Thyroid gland (tissue), 4 donors: ENCODE measurements at places on chromosomes 1 and 21.

GRCh38 chr1:184889166-184889565 lies 85.1 kb downstream of the NIBAN1 start:
- no peak for DNase-seq
- no peaks in the 10 kb centered on the region for H3K27me3 ChIP-seq
- no peaks in the 10 kb centered on the region for H3K4me1 ChIP-seq
- H3K4me3 ChIP-seq, result no peak overlapping the region
- H3K36me3 ChIP-seq, result no peaks in the 10 kb centered on the region

GRCh38 chr1:3618881-3619671 lies 5.7 kb upstream of the TPRG1L start:
- H3K4me1 ChIP-seq, result peaks cover 12% of the 10 kb centered on the region
- no peak overlapping the region for H3K27ac ChIP-seq
- peak; percentile 75 for DNase-seq
- H3K36me3 ChIP-seq, result no peaks in the 10 kb centered on the region

GRCh38 chr1:117577191-117577885 lies 28.5 kb upstream of the TENT5C start:
- no peak overlapping the region for H3K4me3 ChIP-seq
- no peaks in the 10 kb centered on the region for H3K27me3 ChIP-seq

DNA sequence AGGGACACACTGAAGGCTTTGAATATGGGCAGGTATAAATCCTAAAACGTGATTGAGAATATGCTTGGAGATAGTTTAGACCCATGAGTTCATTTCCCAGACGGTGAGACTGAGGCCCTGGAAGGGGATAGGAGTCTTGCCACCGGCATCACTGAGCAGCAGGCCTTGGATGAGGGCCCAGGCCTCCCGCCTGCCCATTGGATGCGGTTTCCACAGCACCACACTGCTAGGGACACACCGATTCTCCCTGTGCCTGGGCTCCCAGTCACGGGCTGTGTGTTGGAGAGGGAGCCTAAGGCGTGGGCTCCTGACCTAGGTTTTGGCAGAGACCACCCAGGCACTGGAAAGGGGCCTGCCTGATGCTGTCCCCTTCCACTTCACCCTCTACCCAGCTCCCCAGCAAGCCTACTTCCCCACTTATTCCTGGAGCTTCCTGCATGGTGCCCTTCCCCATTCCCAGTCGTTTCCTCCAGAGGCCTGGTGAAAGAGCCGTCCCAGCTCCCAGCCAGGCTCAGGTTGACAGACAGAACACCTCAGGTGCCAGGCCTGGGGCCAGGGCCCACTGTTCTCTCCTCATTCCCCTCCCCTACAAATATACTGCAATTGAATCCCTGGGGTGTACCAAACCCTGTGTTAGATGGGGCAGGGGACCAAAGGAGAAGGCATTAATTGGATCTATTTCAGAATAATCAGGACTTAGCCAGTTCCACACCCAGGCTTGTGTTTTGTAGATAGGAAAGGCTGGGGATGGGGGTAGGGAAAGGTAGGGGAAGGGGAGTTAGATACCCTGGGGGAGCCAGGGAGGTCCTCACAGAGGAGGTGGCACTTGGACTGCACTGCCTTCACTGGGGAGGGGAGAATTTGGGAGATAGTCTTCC lies 3.4 kb downstream of the FOXO6 start:
- H3K27ac ChIP-seq, result no peak overlapping the region
- no peaks in the 10 kb centered on the region for H3K36me3 ChIP-seq
- H3K27me3 ChIP-seq, result no peaks in the 10 kb centered on the region
- DNase-seq, result no peak

- H3K4me1 ChIP-seq, result peaks cover 40% of the 10 kb centered on the region
- H3K36me3 ChIP-seq, result no peaks in the 10 kb centered on the region
- no peak for DNase-seq
- H3K27me3 ChIP-seq, result no peaks in the 10 kb centered on the region
These were observed 54.0 kb upstream of the RASAL2 start for GRCh38 chr1:178039891-178040290.

- H3K27ac ChIP-seq, result no peak overlapping the region
- DNase-seq, result peak; percentile 49
- no peaks in the 10 kb centered on the region for H3K27me3 ChIP-seq
These were observed 66.6 kb downstream of the SPAG17 start for GRCh38 chr1:118118469-118118868.

GRCh38 chr1:224496826-224497225 lies 62.2 kb upstream of the WDR26 start:
- H3K36me3 ChIP-seq, result no peaks in the 10 kb centered on the region
- no peak overlapping the region for H3K27ac ChIP-seq
- H3K4me1 ChIP-seq, result peaks cover under 1% of the 10 kb centered on the region
- no peak overlapping the region for H3K4me3 ChIP-seq
